ENCODE measurements at places on chromosomes 7 and 10.
A peak's percentile ranks its signal among the peaks of the same experiment; 100 is the strongest.

DNA sequence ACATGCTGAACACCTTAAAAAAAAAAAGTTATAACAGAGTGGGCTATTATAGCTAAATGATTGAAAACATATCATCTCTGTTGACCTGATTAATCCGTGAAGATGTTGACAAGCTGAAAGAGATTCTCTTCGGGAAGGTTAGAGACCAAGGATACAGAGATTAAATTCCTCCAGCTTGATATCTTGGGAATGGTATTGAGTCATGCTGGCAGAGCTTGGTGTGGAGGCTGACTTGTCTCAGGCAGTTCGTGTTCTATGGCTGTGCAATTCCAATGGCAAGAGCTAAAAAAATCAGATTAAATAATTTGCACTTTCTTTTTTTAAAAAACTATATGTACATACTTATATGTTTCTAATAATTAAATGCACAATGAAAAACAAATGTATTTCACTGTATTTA is 24.9 kb upstream of the CACNA2D1 start:
- no peak for DNase-seq

- no peak for DNase-seq
These were observed 144.7 kb upstream of the SEMA3A start for GRCh38 chr7:84339306-84339705.

- DNase-seq = no peak
These were observed 370.8 kb downstream of the EXOC4 start for GRCh38 chr7:133623721-133624120.

DNA sequence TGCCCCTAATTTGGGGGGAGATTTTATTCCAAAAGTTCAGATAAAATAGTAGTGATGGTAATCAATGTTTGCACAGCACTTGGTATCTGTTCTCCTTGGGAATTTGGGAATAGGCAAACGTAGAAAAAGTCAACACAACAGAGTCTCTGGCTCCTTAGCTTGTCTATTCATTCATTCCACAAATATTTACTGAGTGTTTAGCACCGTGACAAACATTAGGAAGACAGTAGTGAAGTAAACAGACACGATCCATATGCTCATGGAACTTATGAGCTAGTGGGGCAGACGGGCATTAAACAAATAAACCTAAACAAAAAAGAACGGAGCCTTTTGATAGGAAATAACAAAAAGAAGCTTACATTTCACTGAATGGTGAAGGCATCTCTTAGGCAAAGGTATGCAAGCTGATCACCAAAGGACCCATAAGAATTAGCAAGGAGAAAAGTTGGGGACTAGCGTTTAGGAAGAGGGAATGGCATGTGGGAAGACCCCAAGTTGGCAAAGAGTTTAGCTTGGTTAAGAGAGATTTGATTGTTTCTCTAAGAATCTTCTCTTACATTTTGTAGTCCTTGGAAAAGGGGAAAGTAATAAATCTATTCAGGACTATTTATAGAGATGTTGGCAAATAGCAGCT is 243.9 kb upstream of the NPY start:
- DNase-seq = no peak

GRCh38 chr10:68364101-68364886 is 31.6 kb upstream of the PBLD start:
- no peak for DNase-seq

DNA sequence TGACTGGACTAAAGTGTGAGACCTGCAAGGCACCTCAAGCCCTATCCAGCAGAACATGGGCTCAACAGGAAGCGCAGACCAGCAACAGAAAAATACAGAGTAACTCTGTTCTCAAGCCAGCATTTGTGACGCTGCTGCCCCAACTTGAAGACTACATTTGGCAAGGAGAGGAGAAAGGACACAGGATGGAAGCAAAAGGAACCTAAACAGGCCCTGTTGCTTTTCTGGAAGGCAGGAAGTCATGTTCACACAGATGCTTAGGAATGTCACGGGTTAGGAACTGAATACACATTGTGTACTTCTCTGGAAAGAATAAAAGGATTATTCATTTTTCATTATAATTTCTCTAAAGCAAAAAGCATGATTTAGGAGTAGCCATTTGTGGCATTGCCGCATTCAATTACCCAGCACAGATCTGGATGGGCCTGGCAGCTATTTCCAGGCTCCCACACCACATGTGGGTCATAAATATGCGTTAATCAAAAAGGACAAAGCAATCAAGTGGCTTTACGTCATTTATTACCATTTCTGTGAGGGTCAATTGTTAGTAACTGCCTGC is 19.8 kb upstream of the TOMM7 start:
- no peak for DNase-seq

DNA sequence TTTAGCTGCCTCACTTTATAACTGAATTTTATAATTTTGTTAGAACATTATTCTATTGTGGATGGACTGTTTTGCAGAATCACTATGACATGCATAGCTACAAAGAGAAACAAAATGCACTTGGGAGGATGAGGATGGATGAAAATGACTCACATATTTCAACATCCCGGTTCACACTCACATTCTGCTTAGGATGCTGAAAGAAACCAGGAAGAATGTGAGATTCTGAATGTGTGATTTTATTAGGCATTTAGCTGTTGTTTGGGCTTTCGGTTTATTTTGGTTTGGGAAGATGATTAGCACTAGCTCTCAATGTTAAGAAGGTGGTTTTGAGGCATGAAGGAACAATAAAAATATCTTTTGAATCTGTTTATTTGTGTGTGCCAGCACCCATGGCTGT is 235.5 kb downstream of the SEMA3E start:
- no peak for DNase-seq

DNA sequence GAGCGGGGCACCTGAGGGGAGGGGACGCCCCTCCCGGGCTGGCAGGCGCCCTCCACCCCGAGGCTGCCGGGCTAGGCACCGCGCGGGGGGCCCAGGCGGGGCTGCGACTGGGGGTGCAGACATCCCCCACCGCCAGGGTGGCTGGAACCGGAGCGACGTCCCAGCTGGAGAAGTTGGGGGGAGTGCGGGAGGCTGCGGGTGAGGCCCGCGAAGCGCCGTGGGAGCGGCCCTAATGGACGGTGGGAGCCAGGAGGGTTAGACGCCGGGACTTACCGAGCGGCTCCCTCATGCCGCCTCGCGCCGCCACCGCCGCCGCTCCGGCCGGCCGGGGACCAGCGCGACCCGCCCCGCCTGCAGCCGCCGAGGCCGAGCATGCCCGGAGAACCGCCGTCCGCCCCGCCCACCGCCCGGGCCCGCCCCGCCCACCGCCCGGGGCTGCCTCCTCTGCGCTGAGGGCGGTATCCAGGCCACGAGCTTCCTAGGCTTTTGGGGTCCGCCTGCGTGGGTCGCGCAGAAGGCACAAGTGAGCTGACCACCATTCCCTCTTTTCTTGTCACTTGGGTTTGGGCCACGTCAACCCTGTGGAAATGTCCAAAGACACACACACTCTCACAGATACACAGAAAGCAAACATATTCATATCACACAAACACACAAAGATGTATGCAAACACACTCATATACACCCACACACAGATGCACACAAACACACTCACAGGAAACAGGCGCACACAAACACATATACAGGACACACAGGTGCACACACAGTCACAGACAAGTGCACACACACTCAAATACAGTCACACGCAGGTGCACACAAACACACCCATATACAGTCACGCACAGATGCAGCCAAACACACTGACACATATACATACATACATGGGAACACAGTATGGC is at the start of gene JCAD:
Gene JCAD (minus strand): TSS at position 378 of the 899 bp plus-strand sequence. CDS start 11,774 bp downstream, outside the sequence.
- peak; percentile 39 for DNase-seq

DNA sequence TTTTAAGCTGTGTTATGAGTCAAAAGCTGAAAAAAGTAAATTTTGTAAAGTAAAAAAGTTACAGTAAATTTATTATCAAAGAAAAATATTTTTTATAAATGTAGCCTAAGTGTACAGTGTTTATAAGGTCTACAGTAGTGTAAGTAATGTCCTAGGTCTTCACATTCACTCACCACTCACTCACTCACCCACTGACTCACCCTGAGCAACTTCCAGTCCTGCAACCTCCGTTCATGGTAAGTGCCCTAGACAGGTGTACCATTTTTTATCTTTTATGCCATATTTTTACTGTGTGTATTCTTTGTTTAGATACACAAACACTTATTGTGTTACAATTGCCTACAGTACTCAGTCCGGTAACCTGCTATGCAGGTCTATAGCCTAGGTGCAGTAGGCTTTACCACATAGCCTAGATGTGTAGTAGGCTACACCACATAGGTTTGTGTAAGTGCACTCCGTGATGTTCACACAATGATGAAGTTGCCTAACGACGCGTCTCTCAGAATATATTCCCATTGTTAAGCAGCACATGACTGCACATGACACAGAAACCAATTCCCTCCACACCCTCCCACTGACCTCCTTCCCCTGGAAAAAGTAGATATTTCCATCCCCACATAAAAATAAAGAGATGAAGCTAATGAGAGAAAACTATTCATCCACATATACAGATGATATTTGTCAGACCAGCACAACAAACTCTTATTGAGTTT is 44.8 kb upstream of the FGL2 start:
- DNase-seq = no peak

All from neuronal stem cell (in vitro differentiated cells).